Body of pancreas (tissue), 4 donors: ENCODE measurements at places on chromosomes 11 and 22. TPM values are rescaled to one million over a fixed set of nuclear protein-coding genes. Genes with fewer than 3 reads are reported as not detected.

CSRP3 gene
- total RNA-seq = not detected

CRYBB2 gene
- not detected for total RNA-seq

GAS2 gene
- 13.2 TPM for total RNA-seq

GRK2 gene
- total RNA-seq = 36.3 TPM
